Aorta (tissue), 5 donors: ENCODE measurements at places on chromosomes 5 and 9.

- no peak for DNase-seq
- no peaks in the 10 kb centered on the region for H3K27me3 ChIP-seq
- H3K27ac ChIP-seq = no peak overlapping the region
Observed at GRCh38 chr9:23824830-23825591, 1.0 kb downstream of the ELAVL2 start.

DNA sequence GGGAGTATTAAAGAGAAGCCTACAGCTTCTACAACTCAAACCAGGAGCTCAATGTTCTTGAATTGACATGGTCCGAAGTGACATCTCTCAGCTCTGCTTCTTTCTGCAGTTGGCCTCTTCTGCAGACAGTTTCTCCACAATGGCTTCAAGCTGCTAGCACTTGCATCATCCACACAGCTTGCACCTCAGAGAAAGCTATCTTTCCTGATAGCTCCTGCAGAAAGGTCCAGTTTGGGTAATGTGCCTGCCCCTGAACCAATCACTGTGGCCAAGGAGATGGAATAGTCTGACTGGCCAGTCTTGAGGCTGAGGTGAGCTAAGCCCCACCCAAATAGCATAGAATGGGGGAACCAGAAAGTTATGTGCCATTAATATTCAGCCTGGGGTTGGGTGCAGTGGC is 95.8 kb upstream of the ABCA1 start:
- H3K4me1 ChIP-seq = no peaks in the 10 kb centered on the region
- H3K27ac ChIP-seq = no peak overlapping the region
- H3K36me3 ChIP-seq = no peaks in the 10 kb centered on the region
- H3K27me3 ChIP-seq = no peaks in the 10 kb centered on the region
- no peak for DNase-seq
- no peak overlapping the region for H3K4me3 ChIP-seq

GRCh38 chr9:131194762-131195161 is 69.4 kb downstream of the NUP214 start:
- DNase-seq = no peak
- no peak overlapping the region for H3K4me3 ChIP-seq
- H3K4me1 ChIP-seq = no peaks in the 10 kb centered on the region
- H3K36me3 ChIP-seq = peaks cover 7% of the 10 kb centered on the region
- H3K27ac ChIP-seq = no peak overlapping the region

DNA sequence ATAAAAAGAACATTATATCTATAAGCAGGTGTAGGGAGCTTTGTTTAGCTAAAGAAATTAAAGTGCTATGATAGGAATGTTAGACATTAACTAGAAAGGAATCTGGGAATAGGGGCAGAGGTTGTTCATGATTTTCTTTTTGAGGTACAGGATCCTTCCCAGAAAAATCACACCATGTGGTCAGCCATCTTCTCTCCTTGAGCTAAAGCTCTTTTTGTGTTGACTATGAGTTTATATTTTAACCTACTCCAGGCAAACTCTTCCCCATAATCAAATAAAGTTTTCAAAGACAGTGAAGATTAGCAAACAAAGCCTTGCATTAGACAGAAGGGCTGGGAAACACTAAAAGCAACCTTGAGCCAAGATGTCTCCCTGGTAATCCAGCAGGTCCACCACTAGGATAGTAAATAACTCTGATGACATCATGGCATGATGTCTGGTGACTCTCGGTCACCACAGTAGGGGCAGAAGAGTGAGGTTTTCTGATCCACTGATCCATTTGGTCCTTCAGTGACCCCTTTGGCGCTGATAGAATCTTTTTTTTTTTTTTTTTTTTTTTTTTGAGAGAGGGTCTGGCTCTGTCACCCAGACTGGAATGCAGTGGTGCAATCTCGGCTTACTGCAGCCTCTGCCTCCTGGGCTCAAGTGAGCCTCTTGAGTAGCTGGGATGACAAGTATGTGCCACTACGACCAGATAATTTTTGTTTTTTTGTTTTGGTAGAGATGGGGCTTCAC is 30.6 kb upstream of the IL6ST start:
- H3K4me3 ChIP-seq = no peak overlapping the region
- H3K36me3 ChIP-seq = no peaks in the 10 kb centered on the region

- no peaks in the 10 kb centered on the region for H3K27me3 ChIP-seq
- DNase-seq = no peak
- no peaks in the 10 kb centered on the region for H3K4me1 ChIP-seq
Observed at GRCh38 chr9:80259079-80259478, 687.3 kb downstream of the TLE4 start.

DNA sequence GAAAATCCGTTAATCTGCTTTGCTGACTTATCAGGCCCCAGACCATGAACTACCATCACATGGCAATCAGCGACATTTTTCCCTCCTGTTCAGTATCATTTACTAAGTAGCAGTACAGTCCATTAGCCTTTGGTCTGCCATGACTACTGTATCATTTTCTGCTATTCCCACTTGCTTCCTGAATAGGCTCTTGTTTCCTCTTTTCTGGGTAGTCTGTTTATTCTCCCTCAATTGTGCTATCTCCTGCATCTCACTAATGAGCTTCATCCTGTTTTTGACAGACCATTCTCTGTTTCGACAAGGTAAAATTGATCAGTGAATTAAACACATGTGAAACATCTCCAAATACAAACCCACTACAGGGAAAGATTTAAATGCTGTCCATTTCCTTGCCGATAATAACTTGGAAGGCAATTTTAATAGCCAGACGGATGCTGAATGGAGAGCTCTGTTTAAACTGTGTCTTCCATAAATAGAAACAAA is 263.5 kb upstream of the ANKRD55 start:
- H3K27ac ChIP-seq = no peak overlapping the region
- no peaks in the 10 kb centered on the region for H3K36me3 ChIP-seq
- H3K27me3 ChIP-seq = no peaks in the 10 kb centered on the region
- DNase-seq = no peak
- no peaks in the 10 kb centered on the region for H3K4me1 ChIP-seq

- H3K36me3 ChIP-seq = no peaks in the 10 kb centered on the region
- H3K4me3 ChIP-seq = no peak overlapping the region
- no peak for DNase-seq
- no peaks in the 10 kb centered on the region for H3K27me3 ChIP-seq
Observed at GRCh38 chr5:37375091-37375490, 4.0 kb upstream of the WDR70 start.

- H3K4me1 ChIP-seq = no peaks in the 10 kb centered on the region
- no peaks in the 10 kb centered on the region for H3K27me3 ChIP-seq
- H3K36me3 ChIP-seq = no peaks in the 10 kb centered on the region
- H3K27ac ChIP-seq = no peak overlapping the region
- no peak overlapping the region for H3K4me3 ChIP-seq
- no peak for DNase-seq
Observed at GRCh38 chr5:63953217-63953616, 9.0 kb downstream of the HTR1A start.

- H3K4me1 ChIP-seq = peaks cover 4% of the 10 kb centered on the region
- peak overlapping the region; percentile 28 for H3K27ac ChIP-seq
- H3K4me3 ChIP-seq = no peak overlapping the region
- H3K27me3 ChIP-seq = no peaks in the 10 kb centered on the region
Observed at GRCh38 chr9:83701769-83702168, 6.0 kb downstream of the UBQLN1 start.

- H3K36me3 ChIP-seq = peaks cover 7% of the 10 kb centered on the region
- no peak overlapping the region for H3K27ac ChIP-seq
Observed at GRCh38 chr5:7882926-7883325, 14.0 kb downstream of the MTRR start.

- DNase-seq = no peak
- no peaks in the 10 kb centered on the region for H3K27me3 ChIP-seq
- no peak overlapping the region for H3K4me3 ChIP-seq
- no peaks in the 10 kb centered on the region for H3K4me1 ChIP-seq
- no peak overlapping the region for H3K27ac ChIP-seq
Observed at GRCh38 chr9:87829756-87830155, 52.9 kb upstream of the SPATA31E1 start.

DNA sequence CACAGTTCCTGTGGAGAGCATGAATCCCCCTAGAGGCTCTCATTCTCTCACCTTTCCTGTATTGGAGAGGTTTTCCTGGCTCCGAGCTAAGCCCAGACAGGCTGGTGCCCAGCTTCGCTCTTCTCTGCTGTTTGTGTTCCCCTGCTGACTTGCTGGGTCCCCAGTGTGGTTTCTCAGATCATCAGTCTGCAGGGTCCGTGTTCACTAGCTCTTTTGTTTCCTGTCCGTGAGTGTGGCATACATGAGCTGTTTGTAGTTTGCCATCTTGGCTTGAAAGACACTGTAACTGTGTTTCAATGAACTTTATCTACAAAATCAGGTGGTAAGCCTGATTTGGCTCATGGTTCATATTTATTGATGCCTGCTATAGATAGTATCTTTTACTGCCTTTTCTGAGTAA is 23.8 kb downstream of the LOX start:
- no peaks in the 10 kb centered on the region for H3K27me3 ChIP-seq
- H3K4me3 ChIP-seq = no peak overlapping the region
- no peak overlapping the region for H3K27ac ChIP-seq
- H3K36me3 ChIP-seq = peaks cover 2% of the 10 kb centered on the region
- no peaks in the 10 kb centered on the region for H3K4me1 ChIP-seq

GRCh38 chr5:52694648-52695047 is 93.1 kb upstream of the ITGA1 start:
- H3K36me3 ChIP-seq = no peaks in the 10 kb centered on the region
- no peaks in the 10 kb centered on the region for H3K27me3 ChIP-seq
- H3K4me3 ChIP-seq = no peak overlapping the region
- no peak for DNase-seq
- H3K4me1 ChIP-seq = no peaks in the 10 kb centered on the region
- H3K27ac ChIP-seq = peak overlapping the region; percentile 21

DNA sequence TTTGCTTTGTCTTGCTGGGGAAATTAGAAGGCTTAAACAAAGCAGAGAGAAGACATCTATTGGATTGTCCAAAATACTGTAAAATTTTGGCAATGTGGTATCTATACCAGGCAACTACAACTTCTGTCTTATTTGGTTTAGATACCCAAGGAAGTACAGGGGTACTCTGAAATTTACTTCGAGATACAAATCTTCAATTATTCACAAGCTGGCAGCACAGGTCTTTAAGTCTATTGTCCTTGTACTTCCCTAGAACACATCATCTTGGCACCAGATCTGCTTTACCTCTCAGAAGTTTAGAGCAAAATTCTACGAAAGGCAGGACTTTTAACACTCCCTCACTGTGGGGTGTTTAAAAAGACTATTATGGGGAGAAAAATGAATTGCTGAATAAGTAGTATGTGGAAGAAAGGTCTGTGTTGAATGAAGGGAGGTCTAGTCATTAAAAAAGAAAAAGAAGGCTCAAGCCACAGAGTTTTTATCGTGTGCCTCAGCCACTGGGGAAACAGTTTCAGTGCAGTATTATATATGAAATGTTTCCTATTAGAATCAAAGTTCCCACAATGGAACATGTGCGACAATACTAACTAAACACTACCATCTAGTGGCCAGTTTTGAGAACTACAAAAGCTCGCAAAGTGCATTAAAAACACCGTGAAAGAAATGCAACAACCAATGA is 93.7 kb downstream of the PDE4D start:
- H3K36me3 ChIP-seq = no peaks in the 10 kb centered on the region
- H3K27ac ChIP-seq = no peak overlapping the region
- peaks cover 4% of the 10 kb centered on the region for H3K4me1 ChIP-seq
- DNase-seq = no peak
- H3K4me3 ChIP-seq = no peak overlapping the region
- no peaks in the 10 kb centered on the region for H3K27me3 ChIP-seq

DNA sequence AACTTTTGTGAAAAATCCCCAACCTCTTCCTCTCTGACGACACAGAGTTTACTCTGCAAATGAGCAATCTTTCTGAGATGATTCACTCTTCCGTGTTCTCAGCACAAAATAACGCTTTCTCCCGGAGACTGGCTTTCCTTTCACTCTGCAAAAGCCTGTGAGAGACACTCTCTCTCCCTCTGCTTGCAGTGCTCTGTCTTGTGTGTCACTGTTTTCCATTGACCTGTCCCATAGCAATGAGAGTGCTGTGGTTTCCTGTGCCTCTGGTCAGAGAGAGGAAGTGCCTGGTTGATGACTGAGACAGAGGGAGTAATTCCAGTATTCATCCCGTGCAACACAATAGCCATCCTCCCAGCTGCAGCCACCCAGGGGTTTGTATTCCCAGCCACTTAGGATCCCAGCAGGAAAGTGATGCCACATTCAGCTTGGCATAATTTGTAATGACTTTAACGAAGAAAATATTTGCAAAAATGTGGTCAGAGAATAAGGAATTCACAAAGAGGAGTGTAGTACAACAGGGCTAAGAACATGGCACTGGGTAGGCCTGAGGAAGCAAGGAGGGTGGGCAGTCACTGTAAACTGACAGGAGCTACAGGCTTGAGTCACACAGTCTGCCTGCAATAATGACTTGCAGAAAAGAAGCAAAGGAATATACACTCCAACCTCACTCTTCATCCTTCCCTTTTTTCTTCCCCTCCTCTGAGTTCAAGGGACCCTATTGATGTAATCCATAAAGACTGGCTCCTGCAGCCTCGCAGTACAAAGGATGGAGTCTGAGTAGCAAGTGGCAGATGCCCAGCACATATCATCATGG is 463.5 kb upstream of the RGMB start:
- H3K36me3 ChIP-seq = no peaks in the 10 kb centered on the region
- H3K4me3 ChIP-seq = no peak overlapping the region
- H3K27me3 ChIP-seq = no peaks in the 10 kb centered on the region
- no peaks in the 10 kb centered on the region for H3K4me1 ChIP-seq
- DNase-seq = no peak

- no peak overlapping the region for H3K4me3 ChIP-seq
- no peak overlapping the region for H3K27ac ChIP-seq
- no peaks in the 10 kb centered on the region for H3K4me1 ChIP-seq
Observed at GRCh38 chr5:28226407-28226806, 1188.0 kb upstream of the CDH9 start.

DNA sequence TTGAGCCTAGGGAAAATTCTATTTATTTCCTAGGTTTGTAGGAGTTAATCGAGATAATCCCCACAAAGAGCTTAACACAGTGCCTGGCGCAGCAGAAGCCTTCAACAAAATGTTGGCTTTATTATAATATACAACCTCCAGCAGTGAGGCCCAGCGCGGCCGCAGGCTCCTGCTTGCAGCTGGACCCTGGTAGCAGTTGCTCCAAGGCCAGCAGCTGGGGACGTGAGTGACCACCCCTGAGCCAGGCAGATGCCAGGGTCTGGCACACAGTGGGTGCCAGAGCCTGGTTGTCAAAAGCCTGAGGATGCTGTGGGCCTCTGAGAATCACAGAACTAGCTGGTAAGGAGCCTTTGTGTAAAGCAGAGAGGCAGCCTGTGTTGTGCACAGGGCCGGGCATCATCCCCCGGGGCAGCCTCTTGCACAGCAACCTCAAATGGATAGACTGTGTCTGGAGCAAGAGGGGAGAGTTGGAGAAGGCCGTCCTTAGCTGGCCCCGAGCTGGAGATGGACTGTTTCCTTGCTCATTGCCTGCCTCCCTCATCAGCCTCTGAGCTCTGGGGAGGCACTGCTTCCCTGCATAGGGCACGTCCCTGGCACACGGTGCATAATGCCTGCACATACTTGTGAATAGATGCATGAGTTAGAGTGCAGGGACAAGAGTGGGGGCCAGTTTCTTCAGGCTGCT is 17.3 kb downstream of the CSF1R start:
- H3K36me3 ChIP-seq = no peaks in the 10 kb centered on the region
- no peaks in the 10 kb centered on the region for H3K4me1 ChIP-seq

GRCh38 chr9:4815381-4815956 is 22.7 kb downstream of the RCL1 start:
- H3K4me1 ChIP-seq = no peaks in the 10 kb centered on the region
- H3K27me3 ChIP-seq = no peaks in the 10 kb centered on the region
- H3K36me3 ChIP-seq = no peaks in the 10 kb centered on the region
- no peak overlapping the region for H3K4me3 ChIP-seq
- no peak overlapping the region for H3K27ac ChIP-seq

GRCh38 chr5:176959051-176959450 is 47.5 kb downstream of the UIMC1 start:
- no peaks in the 10 kb centered on the region for H3K27me3 ChIP-seq
- H3K27ac ChIP-seq = no peak overlapping the region
- peaks cover 3% of the 10 kb centered on the region for H3K36me3 ChIP-seq
- H3K4me1 ChIP-seq = no peaks in the 10 kb centered on the region
- no peak for DNase-seq
- H3K4me3 ChIP-seq = no peak overlapping the region
